T-cell (primary cell): ENCODE measurements at places on chromosomes 1 and 21.

- DNase-seq, result no peak
These were observed 13.8 kb downstream of the ENSA start for GRCh38 chr1:150615346-150616201.

DNA sequence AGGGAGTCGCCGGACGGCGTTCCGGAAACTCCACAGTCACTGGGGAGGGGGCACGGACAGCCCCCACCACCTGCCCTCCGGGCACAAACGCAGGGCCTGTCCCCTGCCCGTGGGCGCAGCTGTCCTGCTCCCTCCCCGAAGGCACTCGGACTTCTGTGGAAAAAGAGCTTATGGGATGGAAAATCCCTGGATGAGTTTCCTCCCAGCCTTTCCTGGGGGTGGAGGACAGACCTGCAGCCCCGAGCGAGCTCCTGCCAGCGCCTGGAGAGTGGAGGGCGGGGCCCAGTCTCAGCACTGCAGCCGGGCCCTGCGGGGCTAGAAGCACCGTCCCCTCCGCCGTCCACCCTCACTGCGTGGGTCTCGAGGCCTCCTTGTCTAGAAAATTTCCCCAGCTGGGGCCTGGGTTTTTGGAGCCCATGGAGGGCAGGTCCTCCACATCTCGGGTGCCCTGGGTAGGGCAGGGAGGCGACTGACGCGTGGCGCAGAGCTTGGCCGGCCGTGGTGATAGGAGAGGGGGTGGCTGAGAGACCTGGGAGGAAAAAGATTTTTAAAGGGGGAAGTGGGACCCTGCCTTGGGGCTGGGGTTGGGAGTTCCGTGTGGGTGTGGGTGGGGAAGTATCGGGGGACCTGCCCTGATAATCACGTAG, 6.4 kb upstream of the COL6A1 start:
- DNase-seq, result no peak

DNA sequence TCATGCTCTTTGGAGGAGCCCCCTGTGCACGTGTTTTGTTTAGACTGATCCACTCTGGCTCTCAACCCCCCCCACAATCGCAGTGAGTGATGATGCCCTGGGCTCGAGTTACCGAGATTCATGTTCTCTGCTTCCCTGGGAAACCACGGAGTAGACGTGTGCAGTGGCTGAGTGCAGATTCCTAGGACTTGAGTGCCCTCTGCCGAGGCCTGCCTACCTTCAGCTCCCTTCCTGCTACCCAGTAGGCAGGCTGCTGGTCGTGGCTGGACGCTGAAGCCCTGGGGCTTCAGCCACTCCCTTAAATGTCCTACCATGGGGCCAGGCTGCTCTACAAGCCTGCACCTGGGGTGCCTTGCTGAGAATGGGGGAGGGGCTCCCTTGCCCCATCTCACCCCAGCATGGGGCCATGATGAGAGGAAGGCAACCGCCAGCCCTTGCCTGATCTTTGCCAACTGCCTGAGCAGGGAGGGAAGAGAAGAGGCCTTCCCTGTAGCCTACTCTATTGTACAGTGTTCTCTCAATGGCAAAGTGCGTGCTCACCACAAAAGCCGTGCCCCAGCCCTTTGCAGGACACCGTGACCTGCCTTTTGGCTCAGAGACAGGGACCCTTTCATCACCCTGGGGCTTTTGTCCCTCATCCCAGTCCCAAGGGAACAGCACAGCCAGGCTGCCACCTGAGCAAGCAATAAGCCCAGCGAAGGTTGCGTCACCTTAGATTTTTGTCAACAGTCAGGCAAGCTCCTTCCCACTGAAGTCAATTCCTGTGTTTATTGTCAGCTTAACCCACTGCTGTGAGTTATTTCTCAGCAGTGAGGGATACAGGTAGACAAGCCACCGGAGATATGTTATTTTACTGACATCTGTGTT, 4.1 kb upstream of the GRIK3 start:
- no peak for DNase-seq

- DNase-seq, result no peak
These were observed 73.9 kb downstream of the ACTL8 start for GRCh38 chr1:17828991-17829390.

DNA sequence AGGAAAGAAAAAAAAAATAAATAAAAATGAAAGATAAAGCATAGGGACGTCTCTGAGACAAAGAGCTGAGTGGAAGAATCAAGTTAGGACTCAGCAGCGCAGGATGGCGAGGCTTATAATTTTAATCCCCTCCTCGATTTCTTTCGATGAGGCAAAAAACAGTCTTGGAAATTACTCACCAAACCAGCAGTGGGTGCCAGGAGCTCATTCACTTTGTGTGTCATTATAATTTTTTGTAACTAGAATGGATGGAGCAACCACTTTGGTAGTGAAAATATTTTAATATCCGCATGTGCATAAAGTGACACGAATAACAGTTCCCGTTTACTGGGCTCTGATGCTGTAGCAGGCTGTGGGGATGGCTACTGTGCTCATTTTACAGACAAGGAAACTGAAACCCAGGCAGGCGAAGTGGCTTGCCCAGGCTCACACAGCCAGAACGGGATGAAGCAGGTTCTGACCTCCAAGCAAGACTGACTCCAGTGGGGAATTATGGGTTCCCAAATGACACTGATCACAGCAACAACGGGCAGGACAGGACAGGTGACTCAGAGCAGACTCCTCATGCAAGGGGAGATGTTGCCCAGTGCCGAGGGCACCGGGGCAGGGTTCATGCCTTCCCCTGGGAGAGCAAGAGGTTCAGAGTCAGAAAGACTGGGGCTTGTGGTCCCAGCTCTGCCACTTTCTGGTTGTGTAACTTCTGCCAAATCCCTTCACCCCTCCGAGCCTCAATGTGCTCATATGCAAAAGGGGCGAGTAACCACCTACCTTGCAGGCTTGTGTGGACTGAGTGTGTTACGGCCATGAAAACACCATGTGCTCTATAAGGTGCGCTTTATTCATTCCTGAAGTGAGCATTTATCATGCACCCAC, 63.6 kb downstream of the RUNX3 start:
- no peak for DNase-seq

DNA sequence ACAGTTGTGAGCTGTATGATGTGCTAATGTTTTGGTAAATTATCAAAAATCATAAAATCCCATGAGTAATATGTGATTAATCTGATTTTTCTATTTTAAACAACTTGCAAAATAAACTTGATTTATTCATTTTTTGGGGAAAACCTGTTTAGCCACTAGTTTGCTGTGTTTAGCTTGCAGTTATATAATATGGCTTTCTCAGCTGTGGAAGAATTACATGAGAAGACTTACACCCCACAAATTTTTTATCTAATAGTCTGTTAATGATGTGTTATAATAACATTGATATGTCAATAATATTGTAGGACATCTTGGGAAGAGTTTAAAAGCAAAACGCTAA, 2.4 kb upstream of the ERRFI1 start:
- no peak for DNase-seq

- DNase-seq, result no peak
These were observed 2.0 kb upstream of the ATF3 start for GRCh38 chr1:212606395-212607205.

GRCh38 chr1:155185783-155186066, 12.1 kb downstream of the TRIM46 start:
- no peak for DNase-seq

DNA sequence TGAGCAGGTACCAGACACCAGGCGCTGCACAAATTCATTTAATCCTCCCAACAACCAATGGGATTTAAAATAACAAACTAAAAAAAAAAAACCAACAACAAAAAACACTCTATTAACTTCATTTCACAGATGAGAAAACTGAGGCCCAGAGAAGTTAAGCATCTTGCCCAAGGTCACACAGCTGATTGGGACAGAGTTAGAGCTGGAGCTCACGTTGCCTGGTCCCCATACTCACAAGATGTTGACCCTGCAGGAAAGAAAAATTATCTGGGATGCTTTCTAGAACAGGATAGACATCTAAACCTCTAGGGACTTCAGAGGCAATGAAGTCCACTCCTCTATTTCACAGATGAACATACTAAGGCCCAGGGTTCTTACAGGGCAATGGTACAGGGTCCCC, 175.3 kb downstream of the PSMG1 start:
- DNase-seq, result no peak

GRCh38 chr1:214292322-214292721, 11.4 kb downstream of the SMYD2 start:
- no peak for DNase-seq

GRCh38 chr1:97545446-97545845, 375.4 kb downstream of the DPYD start:
- no peak for DNase-seq

DNA sequence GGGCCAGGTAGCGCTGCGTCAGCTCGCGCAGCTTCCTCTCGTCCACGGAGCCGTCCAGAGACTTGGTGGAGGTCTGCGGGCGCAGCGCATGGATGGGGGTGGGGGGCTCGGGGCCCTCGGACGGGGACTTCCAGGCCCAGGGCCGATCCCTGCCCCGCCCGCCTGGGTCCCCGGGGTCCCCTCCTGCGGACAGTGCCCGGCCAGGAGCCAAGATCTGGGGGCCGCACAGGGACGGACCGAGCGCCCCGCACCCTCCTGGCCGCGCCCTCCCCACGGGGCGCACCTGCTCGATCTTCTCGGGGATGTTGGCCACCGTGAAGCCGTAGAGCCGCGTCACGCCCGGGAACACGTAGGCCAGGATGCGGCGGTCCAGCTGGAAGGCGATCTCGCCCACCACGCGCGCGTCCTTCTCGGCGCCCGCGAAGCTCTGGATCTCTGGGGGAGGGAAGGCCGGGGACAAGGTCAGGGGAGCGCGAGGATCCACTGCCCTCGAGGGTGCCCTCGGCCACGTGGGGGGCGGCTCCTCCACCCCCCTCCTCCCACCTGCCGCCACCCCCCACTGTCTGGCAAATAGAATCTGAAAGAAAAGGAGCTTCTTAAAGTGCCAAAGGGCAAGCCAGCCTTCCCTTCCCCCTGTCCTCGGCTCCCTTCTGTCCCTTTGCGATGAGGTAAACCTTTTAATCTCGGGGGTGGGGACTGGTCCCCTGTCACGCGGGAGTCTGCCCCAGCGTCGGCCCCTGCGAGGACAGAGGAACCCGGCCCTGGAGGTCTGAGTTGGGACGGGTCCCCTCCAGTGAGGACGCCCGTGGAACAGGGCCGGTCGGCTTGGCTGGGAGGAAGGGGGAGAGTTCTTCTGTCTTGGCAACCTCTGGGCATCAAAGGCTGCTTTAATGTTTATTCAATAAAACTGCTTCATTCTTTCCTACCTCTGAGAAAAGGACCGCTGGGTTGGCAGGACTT, 6.5 kb upstream of the FTCD start:
- DNase-seq, result no peak
